ENCODE measurements at places on chromosomes 13 and 19.
A peak's percentile ranks its signal among the peaks of the same experiment; 100 is the strongest.

GRCh38 chr13:85298387-85298924 is 500.8 kb downstream of the SLITRK6 start:
- no peak for DNase-seq

DNA sequence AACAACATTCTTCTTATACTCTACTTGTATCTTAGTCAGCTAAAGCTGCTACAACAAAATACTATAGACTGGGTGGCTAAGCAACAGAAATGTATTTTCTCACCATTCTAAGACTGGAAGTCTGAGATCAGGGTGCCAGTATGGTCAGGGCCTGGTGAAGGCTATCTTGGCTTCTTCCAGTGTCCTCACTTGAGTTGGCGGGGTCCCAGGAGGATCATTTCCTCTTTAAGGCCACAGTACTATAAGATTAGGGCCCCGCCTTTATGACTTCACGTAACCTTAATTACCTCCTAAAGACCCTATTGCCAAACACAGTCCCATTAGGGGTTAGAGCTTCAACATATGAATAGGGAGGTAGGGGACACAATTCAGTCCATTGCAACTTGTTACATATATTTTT is 30.7 kb upstream of the DOCK9 start:
- no peak for DNase-seq

DNA sequence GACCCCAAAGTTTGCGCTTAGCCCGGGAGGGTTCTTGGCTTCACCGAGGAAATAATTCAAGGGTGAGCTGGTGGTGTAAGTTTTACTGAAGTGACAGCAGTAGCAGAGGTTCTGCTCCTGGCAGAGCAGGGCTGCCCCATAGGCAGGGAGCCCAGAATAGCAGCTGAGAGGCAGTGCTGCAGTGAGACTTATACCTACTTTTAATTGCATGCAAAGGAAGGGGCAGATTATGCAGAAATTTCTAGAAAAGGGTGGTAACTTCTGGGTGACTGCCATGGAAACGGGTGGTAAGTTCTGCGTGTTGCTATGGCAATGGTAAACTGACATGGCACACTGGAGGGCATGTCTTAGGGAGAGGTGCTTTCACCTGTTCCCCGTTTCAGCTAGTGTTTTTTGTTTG is 17.5 kb upstream of the CAMSAP3 start:
- no peak for DNase-seq

- no peak for DNase-seq
Observed at GRCh38 chr13:113996081-113996911, 22.4 kb upstream of the C13orf46 start.

- DNase-seq: no peak
Observed at GRCh38 chr13:20377720-20378119, 145.6 kb upstream of the GJB6 start.

DNA sequence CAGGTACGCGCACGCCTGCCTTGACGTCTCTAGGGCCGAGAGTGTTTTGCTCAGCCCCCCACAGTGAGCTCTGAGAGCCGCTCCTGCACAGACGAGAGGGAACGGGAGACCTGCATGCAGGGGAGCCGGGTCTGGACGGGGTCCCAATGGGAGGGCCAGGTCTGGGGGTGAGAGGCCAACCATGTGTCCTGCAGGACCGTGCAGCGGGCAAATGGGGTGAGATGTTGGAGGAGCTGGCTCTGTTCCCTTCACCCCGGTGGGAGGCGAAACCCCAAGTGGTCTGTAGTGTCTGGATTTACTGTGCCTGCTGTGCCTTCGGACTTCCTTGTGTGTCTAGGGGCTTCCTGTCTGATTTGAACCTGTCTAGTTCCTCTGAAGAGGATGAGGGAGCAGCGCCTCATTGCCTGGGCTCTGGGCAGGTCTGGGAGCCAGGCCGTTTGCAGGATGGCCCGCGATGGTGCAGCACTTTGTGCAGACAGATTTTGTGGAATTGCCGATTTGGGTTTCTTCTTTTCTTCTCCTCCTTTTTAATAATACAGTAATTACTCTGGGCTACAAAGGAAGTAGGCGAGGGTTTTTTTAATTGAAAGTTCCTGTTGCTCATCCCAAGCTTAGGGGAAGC is 2.1 kb downstream of the CSNK1G2 start:
- peak; percentile 30 for DNase-seq

- peak; percentile 69 for DNase-seq
Observed at GRCh38 chr19:32224371-32225244, 120.8 kb upstream of the ZNF507 start.

GRCh38 chr19:29550896-29551295 is 25.1 kb downstream of the VSTM2B start:
- no peak for DNase-seq

- DNase-seq: peak; percentile 28
Observed at GRCh38 chr19:47155148-47155547, 24.5 kb downstream of the SAE1 start.

- peak; percentile 53 for DNase-seq
Observed at GRCh38 chr19:13036366-13036976, 41.2 kb downstream of the NFIX start.

DNA sequence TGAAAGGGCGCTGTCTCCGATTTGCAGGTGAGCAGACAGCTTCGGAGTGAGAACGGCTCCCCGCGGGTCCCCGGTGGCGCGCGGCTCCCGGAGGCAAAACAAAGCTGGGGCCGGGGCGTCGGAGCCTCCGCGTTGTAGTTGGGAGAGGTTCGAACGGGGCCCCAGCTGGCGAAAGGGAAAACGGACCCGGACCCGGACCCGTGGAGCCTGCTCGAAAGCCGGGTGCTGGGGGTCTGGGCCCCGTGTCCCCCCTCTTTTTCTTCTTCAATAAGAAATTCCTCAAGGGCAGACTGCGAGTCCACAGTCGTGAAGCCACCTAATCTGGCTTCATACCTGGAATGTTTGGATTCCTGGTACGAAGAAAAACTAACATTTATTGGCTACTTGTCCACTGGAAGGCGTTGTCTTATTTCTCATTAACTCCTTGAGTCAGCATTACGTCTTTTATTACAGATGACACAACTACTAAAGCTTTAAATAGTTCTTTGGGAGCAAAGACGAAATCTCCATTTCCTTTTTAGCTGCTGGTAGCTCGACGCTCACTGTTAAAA is 632 bp upstream of the MTIF3 start:
- DNase-seq: peak; percentile 57

- DNase-seq: peak; percentile 64
Observed at GRCh38 chr19:3366753-3367627, 607 bp downstream of the NFIC start.

DNA sequence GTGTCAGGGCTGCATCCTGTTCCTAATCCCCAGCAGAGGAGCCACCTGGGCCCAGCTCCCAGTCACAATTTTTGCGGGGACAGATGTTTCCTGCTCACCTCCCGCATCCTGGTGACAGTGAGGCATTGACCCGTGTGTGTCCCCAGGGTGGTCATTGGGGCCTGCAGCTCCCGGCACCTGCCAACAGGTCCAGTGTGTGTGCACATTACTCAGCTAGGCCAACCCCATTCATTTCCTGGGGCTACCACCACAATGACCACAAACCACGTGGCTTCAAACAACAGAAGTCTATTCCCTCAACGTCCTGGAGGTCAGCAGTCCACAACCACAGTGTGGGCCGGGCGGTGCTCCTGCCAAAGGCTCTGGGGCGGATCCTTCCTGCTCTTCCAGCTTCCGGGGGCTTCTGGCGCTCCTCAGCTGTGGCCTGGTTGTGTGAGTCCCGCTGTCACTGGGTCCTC is 11.9 kb upstream of the F2RL3 start:
- DNase-seq: no peak

- no peak for DNase-seq
Observed at GRCh38 chr19:5825178-5825577, 14.3 kb downstream of the FUT6 start.

DNA sequence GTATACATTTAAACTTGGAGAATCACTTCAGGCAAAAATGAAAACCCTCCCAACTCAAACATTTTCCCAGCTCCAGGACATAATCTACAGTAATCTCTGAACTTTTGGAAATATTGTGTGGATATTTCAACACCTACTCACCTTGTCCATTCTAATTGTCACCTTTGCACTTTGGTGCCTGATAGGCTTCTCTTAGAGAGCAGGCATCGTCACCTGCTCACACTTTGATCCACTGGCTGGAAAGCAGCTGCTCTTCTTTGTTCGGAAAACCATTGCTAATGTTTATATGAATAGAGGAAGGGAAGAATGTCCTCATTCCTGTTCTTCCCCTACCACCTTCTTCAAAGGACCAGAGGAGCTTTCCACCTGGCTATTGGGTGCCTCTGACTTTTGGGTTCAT is 411.2 kb downstream of the FGF9 start:
- DNase-seq: no peak

DNA sequence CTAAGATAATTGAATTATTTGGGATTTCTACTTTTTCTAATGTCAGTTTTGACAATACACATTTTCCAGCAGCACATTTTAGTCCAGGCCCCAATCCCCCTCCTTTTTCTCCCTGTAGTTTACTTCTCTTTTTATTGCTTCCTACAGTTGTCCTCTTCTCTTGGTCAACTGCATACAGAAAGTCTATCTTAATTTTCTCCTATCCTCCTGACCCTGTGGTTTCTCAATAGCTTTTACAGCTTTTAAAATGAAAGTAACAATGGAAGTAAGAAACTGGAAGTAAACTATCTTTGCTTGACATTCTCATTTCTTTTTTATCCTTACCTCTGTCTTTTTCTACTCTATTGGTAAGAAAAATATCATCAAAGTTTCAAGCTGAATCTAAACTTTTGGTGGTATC is 106.5 kb upstream of the OXGR1 start:
- no peak for DNase-seq

- DNase-seq: peak; percentile 25
Observed at GRCh38 chr19:13053238-13053637, 49.4 kb downstream of the LYL1 start.

GRCh38 chr13:28854657-28855056 is 34.5 kb downstream of the MTUS2 start:
- DNase-seq: no peak

DNA sequence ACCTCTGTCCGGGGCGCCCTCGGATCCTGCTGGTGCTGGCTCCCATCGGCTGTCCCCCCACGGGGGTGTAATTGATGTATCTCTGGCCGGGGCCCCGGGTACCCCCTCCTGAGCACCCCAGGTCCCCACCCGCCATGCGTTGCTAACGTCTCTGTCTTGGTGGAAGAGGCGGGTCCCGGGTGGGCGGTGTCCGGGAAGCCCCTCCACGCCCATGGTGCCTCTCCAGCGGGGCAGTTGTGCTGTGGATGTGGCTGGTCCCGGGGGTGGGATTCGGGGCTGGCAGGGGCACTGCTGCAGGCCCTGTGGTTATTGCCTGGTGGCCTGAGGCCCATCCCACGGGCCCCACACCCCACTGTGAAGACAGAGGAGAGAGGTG is 4.9 kb downstream of the DIRAS1 start:
- DNase-seq: no peak

DNA sequence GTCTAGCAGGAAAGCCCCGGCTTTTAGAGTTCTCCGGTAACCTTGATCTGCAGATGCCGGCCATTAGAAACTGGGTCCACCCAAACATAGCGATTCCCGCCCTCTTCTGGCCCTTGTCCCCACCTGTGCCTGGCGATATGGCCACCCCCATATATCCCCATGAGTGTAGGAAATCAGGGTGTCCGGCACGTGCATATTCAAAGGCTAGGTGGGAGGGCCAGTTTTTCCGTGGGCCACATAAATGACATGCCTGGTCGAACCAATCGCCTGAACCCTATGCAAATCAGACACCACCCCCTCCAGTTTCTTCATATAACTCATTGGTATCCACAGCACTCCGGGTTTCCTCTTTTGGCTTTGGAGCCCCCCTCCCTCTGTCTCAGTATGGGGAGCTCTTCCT is 37.4 kb downstream of the ERICH4 start:
- no peak for DNase-seq

- no peak for DNase-seq
Observed at GRCh38 chr13:20411638-20412342, 113.9 kb downstream of the CRYL1 start.

DNA sequence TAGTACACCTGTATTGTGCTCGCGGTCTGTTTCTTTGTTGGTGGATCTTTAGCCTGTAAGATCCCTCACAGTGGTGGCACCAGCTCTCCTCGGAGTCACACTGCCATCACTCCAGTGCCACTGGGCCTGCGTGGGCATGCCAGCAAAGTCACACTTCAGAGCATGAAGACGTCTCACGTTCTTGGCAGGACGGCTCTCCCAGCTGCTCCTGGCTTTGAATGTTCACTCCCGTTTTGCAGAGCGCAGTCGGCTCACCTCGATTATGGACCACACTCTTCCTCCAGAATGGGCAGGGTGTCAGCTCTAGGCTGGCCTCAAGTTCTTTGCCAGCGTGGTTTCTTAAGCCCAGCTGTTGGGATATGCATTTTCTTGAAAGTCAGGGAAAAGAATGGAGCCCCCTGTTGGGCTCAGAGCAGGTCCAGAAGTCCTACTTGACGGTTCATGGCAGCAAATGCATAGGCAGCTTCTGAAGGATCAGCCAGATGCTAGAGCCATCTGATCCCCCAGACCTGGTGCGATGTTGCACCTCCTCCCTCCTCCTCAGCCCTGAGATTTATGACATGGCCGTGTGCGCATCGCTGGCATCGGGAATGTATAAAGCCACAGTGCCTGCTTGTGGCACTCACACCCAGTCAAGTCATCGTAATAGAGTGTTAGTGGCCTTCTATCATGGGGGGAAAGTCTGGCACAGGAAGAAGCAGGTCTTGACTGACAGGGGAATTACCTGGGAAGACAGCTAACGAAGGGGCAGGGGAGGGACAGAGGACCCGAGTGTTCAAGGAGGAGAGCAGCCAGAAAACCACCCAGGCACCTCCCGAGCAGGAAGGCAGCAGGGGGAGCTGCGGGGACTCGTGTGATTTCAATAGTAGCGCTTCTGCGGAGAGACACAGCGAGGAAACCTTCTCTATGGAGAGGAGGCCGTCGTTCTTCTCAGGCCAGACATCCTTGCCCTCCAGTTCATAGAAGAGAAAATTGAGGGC is 40.2 kb upstream of the NPAS1 start:
- DNase-seq: no peak

- DNase-seq: no peak
Observed at GRCh38 chr13:49421391-49421790, 22.5 kb downstream of the CAB39L start.

- no peak for DNase-seq
Observed at GRCh38 chr19:30870876-30871275, 478.4 kb downstream of the TSHZ3 start.

GRCh38 chr13:54357284-54357933 is 1328.8 kb downstream of the OLFM4 start:
- no peak for DNase-seq

- DNase-seq: no peak
Observed at GRCh38 chr19:35112995-35113688, 2.5 kb upstream of the FXYD3 start.

DNA sequence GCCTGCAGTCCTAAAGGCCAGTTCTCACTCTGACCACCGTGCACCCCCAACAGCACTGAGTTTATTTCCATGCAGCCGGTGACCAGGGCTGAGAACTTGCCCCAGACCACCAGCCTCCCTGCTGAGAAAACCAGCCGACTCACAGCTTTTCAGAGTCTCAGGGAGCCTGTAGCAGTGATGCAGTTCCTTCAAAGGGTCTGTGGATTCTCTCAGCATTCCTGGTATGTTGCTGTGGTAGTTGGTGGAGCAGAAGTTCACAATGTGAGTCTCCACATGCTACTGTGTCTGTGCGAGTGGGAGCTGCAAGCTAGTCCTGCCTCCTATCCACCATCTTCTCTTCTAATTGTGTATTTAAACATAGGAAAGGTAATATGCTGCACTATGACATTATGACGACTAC is 254.9 kb upstream of the KLF12 start:
- no peak for DNase-seq

GRCh38 chr13:100160450-100160849 is 71.6 kb downstream of the PCCA start:
- DNase-seq: no peak

GRCh38 chr13:42525035-42525504 is 48.9 kb upstream of the TNFSF11 start:
- DNase-seq: peak; percentile 8

- no peak for DNase-seq
Observed at GRCh38 chr13:77172650-77173049, 145.7 kb upstream of the FBXL3 start.

Measured in adipocyte (in vitro differentiated cells).